ENCODE measurements at places on chromosomes 2 and 18. TPM values are rescaled to one million over a fixed set of nuclear protein-coding genes. Genes with fewer than 3 reads are reported as not detected.

PDIA6 gene
- 412 TPM for total RNA-seq

FAM98A gene
- total RNA-seq, result 95.2 TPM

NOSTRIN gene
- not detected for total RNA-seq

LBH gene
- total RNA-seq, result 96.6 TPM

TMX3 gene
- 71.2 TPM for total RNA-seq

ACAA2 gene
- total RNA-seq, result 60.3 TPM

GREB1 gene
- total RNA-seq, result 0.52 TPM

FSHR gene
- not detected for total RNA-seq

GPR45 gene
- total RNA-seq, result not detected

CFLAR gene
- total RNA-seq, result 35.8 TPM

Measured in chondrocyte (in vitro differentiated cells).